ENCODE measurements at places on chromosomes 4 and X.

DNA sequence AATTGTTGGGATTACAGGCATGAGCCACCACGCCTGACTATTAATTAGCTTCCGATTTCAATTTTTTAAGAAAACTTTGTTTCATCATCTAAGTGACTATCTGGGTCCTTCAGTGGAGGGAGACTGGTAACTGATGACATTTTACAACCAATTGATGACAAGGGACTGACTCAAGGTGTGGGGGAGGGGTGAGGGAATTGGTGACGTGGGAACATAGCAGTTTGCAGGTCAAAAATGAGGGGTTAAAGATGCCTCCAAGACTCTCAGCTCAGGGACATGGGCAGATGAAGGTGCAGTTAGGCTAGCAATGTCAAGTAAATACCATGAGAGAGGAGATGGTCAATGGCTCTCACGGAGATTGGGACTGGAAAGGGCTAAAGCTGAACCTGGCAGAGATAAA lies 5.7 kb upstream of the FAM9C start:
- DNase-seq, result no peak

GRCh38 chr4:61545902-61546480 lies 345.9 kb downstream of the ADGRL3 start:
- no peak for DNase-seq

DNA sequence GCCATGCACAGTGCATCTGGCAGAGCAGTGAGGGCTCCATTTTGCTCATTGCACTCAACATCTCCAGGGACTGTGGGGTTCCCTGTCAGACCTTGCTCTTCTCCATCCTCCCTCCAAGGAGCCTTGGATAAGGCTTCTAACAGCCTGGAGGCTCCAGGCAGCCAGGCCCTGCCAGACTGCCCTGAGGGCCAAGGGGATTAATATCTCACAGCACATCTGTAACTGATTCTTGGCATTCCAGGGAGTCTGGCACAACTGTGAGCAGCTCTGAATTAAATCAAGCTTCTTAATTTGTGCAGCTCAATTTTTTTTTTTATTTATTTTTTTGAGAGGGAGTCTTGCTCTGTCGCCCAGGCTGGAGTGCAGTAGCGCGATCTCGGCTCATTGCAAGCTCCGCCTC lies 224.5 kb upstream of the PGRMC2 start:
- no peak for DNase-seq

GRCh38 chr4:48337731-48338130 lies 3.6 kb upstream of the SLAIN2 start:
- no peak for DNase-seq
